ENCODE measurements at places on chromosomes 4 and X.
A peak's percentile ranks its signal among the peaks of the same experiment; 100 is the strongest.

GRCh38 chr4:1018147-1019020, 7.0 kb downstream of the FGFRL1 start:
- no peak for DNase-seq

GRCh38 chrX:132505116-132505515, 16.3 kb upstream of the MBNL3 start:
- no peak for DNase-seq

DNA sequence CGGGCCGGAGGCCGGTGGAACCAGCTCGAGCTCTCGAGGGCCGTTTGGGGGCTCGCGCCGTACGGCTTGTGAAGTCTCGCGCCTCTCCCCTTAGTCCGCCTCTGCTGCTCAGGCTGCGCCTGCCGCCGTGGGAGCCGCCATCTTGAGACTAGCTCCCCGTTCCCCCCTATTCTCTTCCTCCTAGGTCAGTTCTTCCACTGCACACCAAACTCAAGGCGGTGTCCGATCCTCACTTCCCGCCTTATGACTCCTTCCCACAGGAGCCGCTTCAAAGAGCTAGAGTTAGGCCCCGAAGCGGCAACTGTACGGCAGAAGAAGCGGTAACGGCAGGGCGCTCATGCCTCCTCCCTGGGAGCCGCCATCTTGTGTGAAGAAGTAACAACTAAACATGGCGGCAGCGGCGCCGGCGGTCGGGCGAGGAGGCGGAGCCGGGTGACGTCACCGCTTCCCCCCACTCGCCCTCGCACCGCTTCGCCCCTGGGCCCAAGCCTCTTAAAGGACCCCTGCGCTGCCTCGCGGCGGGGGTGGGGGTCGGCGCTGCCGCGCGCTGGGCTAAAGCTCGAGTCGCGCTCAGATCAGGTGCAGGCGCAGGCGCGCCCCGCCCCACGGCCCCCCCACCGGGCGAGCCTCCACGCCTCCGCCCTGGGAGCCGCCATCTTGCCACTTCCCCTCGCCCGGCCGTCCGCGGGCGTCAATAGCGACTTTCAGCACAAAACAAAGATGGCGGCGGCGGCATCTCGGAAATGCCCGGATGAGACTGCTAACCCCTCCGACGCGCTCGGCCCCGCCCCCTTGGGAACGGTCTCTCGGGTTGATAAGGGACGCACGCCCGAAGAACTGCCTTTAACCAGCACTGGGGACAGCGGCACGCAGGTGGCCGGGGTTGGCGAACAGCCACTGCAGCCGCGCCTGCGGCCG, at the start of gene HCFC1:
HCFC1 (minus strand) TSS at position 369 of the 918 bp plus-strand sequence. CDS start 978 bp downstream, outside the sequence.
- peak; percentile 84 for DNase-seq

GRCh38 chr4:3345384-3345783, 52.6 kb downstream of the RGS12 start:
- no peak for DNase-seq
